Activated naive CD4-positive, alpha-beta T cell treated with anti-CD3 and anti-CD28 coated beads for 36 hours (primary cell): ENCODE measurements at places on chromosomes 3 and 15.

DNA sequence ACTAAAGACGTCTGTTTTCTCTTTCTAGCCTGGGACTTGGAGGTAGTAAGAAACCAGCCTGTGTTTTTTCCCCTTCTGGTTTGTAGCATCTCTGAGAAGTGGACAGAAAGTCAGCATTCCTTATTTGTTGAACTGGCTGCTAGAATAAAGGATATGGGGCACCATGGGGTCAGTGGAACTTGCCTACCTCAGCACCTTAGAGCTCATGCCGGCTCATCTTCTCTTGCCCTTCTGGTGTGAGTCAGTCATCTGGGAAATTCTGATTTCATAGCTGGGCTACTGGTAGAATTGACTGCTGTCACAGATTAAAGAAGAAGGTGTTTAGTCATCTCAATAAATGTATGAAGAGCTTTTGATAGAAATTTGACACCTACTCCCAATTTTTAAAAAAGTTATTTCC lies 202.7 kb upstream of the TOPAZ1 start:
- DNase-seq: no peak

- DNase-seq: no peak
Measured at GRCh38 chr3:46974421-46975171, 1.9 kb downstream of the CCDC12 start.

- DNase-seq: no peak
Measured at GRCh38 chr15:58454950-58455401, 23.2 kb downstream of the LIPC start.

GRCh38 chr3:137172728-137173127 lies 214.9 kb downstream of the IL20RB start:
- DNase-seq: no peak

DNA sequence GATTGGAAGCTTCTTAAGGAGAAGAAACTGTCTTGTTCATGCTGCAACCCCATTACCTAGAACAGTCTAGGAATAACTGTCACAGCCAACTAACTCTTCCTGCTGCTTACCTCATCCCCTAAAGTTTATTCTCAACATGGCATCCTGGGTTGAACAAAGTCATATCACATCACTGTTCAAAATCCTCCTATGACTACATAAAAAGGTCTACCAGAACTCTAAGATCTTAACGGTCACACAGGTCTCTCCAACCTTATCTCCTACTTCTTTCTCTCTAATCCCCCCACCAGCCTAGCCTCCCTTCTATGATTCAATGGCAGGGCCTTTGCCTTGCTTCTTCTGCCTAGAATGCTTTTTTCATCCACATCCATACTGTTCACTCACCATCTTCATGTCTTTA lies 69.3 kb downstream of the CLASP2 start:
- no peak for DNase-seq

DNA sequence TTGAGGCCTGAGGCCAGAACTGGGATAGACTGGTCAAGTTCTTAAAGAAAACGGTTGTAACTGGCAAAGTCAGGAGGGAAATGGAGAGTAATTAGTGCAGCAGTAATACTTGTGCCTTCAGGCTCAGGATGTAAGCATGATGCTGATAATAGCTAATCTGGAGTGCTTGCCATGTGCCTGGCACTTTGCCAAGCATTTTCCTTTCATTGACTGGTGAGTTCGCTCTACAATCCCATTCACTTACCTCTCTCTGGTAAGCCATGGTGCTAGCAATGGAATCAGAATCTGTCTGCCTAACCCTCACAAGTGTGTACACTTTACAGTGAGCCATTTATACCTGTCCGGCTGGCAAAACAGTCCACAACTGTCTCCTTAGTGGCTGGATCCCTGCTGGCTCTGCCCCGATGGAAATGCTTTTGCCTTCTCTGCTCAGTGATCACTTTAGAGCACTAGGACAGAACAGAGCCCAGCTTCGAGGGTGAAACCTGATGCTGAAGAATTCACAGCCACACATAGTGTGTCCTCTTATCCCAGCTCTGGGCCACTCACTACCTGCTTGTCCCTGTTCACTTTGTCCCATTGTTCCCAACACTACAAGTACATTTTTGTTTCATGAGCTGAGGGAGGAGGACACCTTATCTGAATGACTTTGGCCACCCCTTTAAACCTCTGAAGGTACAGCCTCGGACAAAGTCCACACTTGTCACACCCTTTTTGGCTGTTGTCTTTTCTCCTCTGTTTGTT lies 10.3 kb downstream of the CHP1 start:
- DNase-seq: no peak

GRCh38 chr15:68616397-68616796 lies 37.6 kb downstream of the CORO2B start:
- DNase-seq: no peak

DNA sequence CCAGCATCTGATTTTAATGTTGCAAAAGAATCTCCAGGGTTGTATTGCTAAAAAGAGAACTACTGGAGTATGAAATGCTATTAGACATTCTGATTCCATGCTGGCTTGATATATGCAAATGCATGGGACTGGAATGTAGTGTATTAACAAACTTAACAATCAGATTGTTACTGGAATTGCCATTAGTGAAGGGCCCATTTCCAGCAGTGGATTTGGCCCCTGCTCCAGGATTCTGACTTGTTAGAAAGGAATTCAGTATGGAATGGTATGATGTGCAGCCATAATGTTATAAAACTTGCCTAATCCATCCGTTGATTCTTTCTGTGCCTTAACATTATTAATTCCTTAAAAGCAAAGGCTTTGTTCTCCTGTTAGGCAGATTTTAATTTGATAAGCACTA lies 7.9 kb downstream of the ARRDC4 start:
- no peak for DNase-seq

DNA sequence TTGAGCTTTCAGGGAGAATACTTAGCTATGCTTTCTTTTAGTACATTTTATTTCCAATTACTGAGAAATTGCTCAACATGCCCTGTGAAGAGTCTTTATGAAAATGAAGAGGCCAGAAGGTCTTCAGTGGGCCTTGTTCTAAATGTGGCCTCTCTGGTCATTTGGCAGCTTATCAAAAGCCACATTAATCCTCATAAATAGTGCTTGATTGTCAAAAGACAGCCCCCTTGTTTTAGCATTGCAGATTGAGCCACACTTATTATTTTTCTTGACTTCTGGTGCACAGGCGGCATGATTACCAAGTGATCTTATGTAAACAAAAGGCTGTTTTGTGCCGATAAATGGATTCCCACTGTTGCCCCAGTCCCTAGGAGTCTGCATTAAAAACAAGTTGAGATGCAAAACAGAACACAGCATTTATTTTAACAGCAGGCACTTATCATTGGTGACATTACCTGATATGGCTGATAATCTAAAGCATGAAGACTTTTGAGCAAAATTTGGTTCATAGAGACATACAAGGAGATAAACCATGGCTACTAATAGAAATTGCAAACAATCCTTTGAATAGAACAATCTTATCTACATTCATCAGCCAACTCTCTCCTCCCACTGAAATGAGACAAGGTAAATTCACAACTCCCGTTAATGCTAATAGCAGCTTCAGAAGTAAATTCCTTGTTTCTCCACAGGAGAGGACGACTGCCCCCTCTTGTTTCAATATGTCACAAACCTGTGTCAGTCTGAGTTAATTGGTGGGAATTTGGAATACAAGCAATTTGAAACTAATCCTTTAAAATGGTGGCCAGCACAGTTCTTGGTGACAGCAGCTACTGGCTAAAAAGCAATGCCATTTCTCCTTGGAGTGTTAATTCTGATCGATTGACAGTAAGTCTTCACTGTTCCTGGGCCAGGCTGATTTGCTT lies 194.3 kb downstream of the NSUN3 start:
- no peak for DNase-seq

- DNase-seq: peak; percentile 63
Measured at GRCh38 chr3:111676211-111677006, 81.3 kb upstream of the ZBED2 start.

DNA sequence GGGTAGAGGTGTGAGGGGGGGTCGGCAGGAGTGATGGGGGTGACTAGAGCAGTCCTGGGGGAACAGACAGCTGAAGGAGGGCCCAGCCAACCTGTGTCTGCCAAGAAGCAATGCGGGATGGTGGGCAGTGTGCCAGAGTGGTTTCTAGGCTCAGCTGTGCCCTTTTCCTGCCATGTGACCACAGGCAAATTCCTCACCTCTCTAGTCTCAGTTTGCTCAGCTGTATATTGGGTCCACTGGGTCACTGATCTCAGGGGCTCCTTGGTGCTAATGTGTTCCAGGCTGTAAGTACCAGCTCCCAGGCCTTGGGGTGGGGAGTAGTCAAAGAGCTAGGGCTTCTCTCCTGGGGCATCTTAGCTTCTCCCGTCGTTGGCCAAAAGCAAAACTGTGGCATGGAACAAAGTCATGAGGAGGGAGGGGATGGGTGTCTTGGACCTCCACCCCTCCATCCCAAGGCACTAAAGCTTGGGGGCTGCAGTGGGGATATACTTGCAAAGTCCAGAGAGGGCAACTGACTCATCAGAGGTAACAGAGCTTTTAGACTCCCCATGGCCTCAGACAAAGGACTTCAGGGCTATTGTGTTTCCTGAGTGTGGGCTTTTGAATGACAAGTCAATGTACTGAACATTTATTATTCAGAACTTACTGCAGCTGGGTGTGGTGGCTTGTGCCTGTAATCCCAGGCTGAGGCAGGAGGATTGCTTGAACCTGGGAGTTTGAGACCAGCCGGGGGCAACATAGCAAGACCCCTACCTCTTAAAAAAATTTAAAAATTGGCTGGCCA lies 20.9 kb downstream of the SMAD6 start:
- no peak for DNase-seq

DNA sequence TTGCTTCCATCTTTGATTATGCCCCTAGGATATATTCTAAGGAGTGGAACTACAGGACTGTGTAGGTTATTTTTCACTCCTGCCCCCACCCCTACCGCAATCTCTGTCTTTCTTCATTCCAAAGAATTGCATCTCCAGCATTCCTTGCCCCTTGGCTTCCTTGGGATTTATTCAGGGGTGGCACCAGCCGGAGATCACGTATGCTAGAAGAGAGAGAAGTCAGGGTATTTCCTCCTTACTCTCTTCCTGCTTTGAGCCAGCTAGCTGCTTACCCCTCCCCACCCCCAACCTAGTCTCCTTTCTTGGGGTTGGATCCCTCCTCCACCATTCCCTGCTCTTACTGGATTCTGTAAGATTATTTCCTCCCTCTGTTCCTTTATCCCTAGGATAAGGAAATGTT lies 35.0 kb upstream of the DENND4A start:
- peak; percentile 45 for DNase-seq

- DNase-seq: no peak
Measured at GRCh38 chr15:49979705-49980382, 139.2 kb downstream of the ATP8B4 start.

- no peak for DNase-seq
Measured at GRCh38 chr15:88898736-88899135, 3.4 kb upstream of the HAPLN3 start.

- no peak for DNase-seq
Measured at GRCh38 chr3:64254443-64254842, 29.2 kb upstream of the PRICKLE2 start.

DNA sequence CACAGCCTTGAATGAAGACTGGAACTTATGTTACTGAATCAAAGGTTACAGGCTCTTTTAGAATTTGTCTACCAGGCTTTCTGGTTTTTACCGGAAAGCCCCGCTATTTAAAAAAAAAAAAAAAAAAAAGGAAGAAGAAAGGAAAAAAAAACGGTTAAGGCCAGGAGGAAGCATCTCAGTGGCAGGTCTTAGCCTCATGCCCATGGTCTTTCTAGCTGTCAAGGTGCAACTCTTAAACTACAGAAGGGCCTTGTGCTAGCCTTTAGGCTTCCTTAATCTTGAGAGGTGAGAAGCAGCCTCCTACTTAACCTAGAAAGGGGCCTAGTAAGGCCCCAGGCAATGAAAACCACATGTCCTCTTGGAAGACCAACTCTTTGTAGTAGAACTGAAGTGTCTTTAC lies 77.5 kb downstream of the TBC1D5 start:
- DNase-seq: no peak

GRCh38 chr3:57659004-57659673 lies 33.7 kb downstream of the DENND6A start:
- DNase-seq: no peak

- no peak for DNase-seq
Measured at GRCh38 chr3:45414341-45414740, 26.0 kb downstream of the LARS2 start.

DNA sequence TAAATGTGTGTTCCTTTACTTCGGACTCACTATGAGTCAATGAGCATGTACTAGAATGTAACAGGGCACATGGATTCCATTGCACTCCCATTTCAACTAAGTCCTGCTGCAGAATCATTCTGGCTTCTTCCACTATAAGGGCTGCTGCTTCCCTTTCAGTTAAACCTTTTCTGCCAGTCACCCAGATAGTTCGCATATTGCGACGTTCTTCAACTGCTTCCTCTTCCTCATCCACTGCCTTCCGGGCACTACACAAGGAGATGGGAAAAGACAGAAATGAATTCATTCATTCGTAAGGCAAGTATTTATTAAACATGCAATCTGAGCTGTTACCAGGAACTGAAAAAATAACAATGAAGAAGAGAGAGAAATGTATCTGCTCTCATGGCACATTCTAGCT lies 55.6 kb downstream of the POLQ start:
- no peak for DNase-seq

- DNase-seq: no peak
Measured at GRCh38 chr15:63072023-63072650, 29.6 kb downstream of the TPM1 start.

GRCh38 chr3:82741346-82741745 lies 979.9 kb upstream of the GBE1 start:
- no peak for DNase-seq

DNA sequence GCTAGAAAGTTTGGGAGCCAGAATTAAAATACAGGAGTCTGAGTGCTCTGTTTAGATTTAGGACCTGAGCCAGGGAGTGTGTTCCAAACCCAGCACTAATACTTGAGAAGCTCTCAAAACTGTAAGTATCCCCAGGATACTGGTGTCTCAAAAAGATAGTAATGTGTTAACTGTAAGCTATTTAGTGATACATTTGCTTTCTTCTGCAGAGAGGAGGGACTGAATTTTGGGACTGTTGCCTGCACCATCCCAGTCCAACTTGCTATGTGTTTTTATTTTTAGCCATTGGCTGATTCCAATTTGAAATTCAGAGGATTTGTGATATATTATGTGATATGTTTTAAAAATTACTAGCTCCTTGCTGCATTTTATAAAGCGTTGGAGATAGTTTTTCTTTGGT lies 31.5 kb downstream of the UBE2E1 start:
- no peak for DNase-seq

DNA sequence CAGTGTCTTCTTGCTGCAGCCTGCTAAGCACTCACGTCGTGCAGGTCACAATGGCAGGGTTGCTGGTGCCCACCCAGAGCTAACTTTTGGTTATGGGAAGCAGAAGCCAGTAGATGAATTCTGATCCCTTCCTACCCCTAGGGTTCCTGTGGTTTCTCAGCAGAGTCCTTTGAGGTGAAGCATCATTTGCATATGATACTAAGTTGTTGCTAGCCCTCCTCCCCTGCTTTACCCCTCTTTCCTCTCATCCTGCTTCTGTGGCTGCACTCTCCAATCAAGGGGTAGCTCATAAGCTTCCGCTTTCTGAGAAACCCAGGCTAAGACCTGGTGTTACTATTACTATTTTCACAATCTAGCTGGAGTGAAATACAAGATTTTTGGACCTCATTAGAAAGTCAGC lies 22.1 kb upstream of the HEG1 start:
- DNase-seq: no peak

- DNase-seq: no peak
Measured at GRCh38 chr3:54131890-54132289, 9.5 kb downstream of the CACNA2D3 start.
